ENCODE measurements at places on chromosomes 12 and 14.

GRCh38 chr14:55142466-55142865, 13.4 kb downstream of the LGALS3 start:
- no peak for DNase-seq

- DNase-seq = no peak
Observed at GRCh38 chr12:41661141-41661765, 473.1 kb downstream of the PDZRN4 start.

GRCh38 chr12:124862768-124863415, 772 bp downstream of the SCARB1 start:
- DNase-seq = no peak

GRCh38 chr12:25584596-25584995, 31.5 kb upstream of the LMNTD1 start:
- no peak for DNase-seq

DNA sequence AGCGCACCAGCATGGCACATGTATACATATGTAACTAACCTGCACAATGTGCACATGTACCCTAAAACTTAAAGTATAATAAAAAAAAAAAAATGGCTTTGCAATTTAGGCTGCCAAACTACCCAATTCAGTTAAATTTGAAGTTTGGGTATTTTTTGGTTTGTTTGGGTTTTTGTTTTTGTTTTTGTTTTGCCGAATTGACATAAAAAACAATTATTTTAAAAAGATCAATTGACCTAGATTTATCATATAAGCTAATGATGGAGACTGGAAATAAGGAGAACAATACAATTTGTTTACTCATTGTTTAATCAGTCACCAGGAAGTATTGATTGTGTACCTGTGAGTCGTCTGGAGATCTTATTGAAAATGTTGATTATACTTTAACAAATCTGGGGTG, 62.1 kb upstream of the GARIN2 start:
- no peak for DNase-seq

- no peak for DNase-seq
Observed at GRCh38 chr14:96599076-96599475, 96.9 kb downstream of the PAPOLA start.

DNA sequence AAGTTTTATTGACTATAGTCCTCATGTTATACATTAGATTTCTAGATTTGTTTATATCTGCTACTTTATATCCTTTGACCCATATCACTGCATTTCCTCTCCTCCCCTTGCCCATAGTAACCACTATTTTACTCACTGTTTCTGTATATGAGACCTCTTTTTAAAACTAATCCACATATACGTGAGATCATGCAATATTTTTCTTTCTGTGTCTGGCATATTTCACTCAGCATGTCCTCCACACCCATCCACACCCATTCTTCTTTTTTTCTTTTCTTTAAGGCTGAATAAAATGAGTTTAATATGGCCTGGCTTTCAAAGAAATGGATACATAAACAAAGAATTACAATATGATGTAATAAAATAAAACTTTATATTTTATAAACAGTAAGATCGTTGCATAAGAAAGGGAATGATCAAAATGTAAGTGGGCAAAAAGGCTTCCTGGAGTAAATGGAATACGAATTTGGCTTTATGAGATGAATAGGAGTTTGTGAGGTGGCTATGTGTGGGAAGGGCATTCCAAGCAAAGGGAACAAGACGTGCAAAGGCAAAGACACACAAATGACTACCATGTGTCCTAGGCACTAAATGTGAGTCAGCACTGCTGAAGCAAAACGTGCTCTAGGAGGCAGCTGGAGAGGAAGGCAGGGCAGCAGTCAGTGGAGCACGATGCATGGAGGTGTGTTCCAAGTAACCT, 53.2 kb upstream of the HIF1A start:
- no peak for DNase-seq

DNA sequence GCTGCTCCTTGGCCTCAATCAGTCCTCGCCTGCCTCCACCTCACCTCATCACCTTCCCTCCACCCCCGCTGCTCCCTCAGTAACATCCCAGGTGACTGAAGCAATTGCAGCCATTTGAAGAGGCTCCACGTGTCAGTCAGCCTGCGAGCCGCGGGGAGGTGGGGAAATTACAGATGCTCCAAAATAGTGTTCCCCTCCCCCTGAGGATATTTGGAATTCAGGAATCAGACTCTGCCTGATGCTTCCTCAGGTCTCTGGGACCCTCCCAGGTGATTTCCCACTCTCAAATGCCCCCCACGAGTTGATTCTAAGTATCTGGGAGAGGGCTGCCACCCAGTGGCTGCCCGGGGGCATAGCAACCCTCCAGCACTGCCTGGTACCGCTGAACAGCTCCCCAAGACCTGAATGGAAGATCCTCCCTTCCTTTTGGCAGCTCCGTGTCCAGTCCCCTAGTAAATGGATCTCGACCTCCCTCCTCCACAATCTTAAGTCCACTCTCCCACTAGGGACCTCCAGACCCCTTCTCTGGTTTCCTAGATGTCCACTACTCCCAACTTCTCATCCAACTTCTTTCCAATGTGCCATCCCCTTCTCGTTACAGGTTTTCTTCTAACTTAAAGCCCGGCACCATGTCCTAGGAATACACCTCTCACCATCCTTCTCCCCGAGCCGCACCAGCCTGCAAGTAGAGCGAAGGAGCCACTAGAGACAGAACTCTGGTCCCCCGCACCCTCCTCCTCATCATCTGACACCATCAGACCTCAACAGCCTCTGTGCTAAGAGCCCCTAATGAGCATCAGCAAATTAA, 1.4 kb upstream of the ASIC1 start:
- DNase-seq = peak; percentile 86

- no peak for DNase-seq
Observed at GRCh38 chr14:72582582-72582981, 311.3 kb downstream of the DPF3 start.

DNA sequence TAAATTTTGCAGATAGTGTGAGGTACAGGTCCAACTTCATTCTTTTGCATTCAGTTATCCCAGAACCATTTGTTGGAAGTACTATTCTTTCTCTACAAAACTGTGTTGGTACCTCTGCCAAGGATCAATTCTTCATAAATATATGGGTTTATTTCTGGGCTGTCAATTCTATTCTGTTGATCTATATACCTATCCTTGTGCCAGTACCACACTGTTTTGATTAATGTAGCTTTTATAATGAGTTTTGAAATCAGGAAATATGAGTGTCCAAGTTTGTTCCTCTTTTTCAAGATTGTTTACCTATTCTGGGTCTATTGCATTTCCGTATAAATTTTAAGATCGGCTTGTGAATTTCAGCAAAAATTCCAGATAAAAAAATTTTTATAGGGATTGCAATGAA, 48.1 kb downstream of the RERG start:
- no peak for DNase-seq

DNA sequence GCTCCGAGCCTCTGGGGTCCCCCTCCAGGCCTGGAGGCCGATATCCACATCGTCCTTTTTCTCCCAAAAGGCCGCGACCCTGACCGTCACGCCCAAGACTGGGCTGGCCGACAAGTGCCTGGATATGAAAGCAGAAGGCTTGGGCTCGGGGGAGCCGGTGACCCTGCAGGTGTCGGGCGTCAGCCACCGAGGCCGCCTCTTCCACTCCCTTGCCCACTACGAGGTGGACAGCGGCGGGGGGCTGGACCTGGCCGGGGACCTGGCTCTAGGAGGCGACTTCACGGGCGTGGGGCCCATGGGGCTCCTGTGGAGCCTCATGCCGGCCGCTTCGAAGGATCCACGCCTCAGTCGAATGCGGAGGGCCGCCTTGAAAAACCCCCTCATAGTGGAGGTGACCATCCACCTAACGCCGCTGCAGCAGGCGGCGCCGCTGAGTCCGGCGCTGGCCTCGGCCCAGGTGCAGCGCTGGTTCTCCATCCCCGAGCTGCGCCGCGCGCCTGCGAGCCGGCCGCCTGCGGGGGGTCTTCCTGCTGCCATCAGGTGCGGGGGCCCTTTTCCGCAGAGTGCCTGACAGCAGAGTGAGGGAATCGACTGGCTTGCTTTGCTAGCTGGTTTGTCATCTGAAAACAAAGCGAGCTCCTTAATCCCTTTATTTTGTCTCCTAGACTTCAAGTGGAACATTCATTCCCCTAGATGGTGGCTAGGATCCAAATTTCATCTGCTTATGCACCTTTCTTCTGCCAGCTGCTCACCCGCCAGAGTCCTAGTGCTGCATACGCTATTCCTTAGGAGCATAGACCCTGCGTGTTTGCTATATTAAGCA, 10.6 kb upstream of the DNAL1 start:
- DNase-seq = peak; percentile 60

DNA sequence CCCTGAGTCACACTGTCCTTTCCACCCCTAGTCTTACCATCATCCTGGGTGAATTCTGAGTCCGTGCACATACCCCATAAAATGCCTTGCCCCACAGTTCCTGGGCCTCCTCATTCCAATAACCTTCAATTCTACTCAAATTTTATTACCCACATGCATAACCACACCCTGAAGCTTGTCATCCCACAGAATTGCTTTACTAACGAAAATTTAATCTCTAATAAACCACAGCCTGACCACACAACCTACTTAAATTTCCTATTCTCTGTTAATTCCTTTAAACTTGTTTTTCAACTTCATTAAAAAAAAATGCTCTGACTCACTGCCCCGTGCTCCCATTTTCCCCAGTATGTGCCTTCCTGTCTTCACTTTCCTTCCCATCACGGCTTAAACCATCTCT, 205.9 kb downstream of the PHLDA1 start:
- DNase-seq = no peak
